ENCODE measurements at places on chromosomes 5 and 9.

- no peak for DNase-seq
Observed at GRCh38 chr9:101674165-101674564, 64.3 kb downstream of the GRIN3A start.

GRCh38 chr5:115068239-115069086 lies 101.2 kb downstream of the TRIM36 start:
- DNase-seq, result no peak

DNA sequence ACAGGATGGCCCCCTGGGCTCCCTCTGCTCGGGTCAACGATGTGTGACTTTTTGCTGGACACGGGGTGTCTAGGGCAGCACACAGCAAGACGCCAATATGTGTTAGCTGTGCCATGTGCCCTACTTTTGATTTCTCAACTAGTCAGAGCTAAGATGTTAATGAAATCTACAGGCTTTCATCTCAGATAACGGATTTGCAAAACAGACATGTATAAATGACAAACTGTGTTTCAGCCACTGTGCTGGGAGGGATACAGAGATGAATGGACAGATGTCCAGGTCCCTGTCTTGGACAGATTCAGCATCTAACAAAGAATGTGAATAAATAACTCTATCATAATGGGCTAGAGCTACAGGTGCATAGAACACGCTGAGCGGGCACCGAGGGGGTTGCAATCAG lies 160.2 kb upstream of the LHFPL2 start:
- no peak for DNase-seq

DNA sequence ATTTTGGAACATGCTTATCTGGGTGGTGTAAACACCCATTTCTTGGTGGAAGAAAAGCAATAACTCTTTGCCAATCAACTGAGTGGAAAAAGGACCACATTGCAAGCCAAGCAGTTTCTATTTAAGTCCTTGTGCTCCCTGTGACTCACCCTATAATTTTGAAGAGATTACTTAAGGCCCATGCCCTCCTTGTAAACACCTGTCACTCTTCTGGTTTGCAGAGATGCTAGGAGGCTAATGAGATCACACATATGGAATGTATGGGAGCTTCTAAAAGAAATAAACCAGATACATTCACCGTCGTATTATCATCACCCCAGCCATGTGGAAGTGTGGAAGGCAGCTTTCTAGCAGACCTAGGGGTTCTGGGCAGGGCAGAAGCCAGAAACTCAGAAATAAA lies 337.1 kb downstream of the GADD45G start:
- no peak for DNase-seq

DNA sequence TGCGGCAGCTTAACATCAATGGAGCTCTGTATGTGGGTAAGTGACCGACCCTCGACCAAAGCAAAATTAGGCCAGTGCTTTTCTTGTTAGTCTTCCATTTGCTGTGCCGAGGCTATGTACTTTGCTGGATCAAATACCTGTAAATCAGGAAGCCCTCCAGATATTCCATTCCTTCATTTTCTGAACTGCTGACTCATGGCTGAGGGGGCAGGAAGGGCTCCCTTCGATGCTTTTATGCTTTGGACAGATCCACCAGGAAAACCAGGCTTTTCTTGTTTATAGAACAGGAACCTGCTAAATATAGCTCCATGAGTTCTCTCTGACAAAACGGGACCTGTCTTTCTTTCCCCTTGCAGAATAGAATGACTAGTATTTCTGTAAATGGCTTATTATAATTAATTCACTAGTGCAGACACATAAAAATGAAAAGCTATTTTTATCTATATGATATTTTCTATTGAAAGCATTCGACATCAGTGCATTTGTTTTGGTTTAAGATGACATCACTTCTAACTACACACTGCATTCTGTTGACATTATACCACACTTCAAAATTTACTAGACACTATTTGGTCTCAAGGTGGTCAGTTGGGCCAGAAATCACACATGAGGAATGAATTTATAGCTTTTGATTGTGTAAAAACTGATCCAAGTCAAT lies 93.3 kb downstream of the LIFR start:
- no peak for DNase-seq

- no peak for DNase-seq
Observed at GRCh38 chr9:37466037-37466709, 923 bp upstream of the ZBTB5 start.

GRCh38 chr5:111453295-111453694 lies 59.0 kb downstream of the STARD4 start:
- no peak for DNase-seq

DNA sequence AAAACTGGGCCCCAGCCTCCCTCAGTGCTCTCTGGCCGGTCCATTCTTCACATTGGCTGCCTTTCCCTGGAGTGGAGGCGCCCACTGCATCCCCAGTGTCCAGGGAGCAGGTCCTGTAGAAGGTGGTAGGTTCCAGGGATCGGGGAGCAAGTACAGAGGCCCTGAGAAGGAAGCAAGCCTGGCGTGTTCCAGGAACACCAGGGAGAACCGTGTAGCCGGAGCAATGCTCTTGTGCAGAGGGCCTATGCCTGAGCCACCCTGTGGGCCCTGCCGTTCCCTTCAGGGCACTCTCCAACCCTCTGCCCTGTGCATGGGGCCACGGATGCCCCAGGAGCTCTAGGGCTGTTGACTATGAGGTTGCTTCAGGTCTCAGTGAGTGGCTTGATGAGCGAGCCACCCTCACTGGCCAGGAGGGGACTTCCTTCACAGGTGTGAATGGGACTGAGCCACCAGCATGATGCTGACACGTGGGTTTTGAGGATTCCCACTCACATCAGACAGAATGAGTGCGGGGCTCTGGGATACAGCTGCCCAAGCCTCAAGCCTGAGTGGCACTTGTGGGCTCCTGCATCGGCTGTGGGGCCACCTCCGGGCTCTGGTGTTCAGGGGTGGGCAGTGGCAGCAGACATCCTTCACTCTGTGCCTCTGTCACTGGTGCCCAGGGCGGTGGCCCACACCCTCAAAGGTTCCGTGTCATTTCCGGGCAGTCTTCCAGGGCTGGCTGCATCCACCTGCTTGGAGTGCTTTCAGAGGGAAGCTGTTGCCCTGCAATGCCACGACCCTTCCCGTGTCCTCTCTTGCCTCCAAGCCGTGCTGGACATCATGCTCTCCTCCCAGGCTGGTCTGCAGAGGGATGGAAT lies 54.4 kb downstream of the ADAMTS2 start:
- DNase-seq, result no peak

DNA sequence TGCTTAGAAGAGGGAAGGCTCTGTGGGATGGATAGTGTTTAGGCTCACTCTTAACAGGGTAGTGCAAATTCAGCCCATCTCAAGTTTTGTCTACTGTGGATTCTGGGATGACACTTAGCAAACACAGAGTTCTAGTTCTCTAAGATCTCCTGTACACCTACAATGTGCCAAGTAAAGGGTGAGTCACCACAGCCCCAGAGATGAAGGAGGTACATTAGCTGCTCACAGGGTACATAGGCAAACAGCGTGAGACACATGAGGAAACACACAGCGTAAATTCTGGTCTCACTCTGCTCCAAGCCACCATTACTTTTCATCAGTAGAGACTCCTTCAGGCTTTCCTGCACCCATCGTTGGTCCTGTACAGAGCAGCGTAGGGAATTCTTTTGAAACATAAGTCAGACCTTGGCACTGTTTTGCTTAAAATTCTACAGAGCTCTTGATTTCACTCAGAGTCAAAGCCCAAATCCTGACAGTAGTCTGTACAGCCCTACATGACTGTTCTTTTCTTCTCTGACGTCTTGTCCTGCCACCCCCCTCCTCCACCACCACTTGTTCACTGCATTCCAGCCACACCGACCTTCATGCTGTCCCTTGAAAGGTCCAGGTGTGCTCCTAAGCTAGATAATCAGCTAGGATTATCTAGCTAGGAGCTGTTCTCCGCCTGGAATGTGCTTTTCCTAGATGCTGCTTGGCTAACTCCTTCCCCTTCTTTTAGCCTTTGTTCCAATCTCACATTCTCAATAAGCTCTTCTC lies 8.7 kb downstream of the ASTN2 start:
- no peak for DNase-seq

DNA sequence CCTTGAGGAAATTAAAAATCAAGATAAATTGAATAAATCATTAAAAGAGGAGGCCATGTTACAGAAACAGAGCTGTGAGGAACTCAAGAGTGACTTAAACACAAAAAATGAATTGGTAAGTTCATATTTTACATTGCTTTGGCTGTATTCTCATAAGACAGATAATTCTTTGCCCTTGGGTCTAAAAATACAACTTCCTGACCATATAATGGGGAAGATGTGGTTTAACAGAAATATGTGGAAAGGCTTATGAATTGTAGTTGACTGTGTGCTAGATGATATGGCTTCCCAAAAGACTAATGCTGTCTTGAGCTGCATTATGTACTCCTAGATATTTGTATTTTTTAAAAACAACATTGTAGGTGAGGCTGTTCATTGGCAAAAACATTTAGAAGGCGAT lies 33.1 kb downstream of the CNTRL start:
- DNase-seq, result no peak

DNA sequence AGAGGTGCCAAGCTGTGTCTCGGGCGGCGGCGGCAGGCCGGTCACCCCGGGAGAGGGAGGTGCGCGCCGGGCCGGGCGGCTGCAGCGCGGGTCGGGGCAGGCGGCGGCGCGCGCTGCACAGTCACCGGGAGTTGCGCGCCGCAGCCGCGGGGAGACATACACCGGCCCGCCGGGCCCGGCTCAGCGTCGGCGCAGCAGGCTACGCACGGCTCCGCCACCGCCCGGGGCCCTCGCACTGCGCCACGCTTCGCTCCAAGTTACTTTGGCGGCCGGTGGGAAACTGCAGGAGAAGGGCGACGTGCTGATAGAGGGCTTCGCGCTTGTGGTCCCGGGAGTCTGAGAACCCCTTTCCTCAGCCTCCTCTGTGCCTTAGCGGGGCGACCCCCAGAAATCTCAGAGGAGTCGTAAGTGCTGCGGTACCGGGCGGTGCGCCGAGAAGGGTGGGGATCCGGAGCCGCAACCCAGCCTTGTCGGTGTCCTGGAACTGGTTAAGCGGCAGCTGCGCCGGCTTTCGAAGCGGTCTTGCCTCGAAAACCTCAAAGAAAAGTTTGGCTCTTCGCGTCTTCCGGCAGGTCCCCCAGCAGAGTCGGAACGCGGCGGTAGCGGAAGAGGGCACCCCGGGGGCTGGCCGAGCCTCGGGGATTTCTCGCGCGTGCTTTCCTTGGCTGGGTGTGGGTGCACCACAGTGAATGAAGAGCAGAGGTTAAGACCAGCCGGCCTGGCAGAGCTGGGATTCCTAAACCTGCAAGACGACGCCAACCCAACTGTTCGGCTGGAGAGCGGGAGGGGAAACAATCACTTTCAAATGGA lies at the start of gene EFNA5:
TSS of gene EFNA5 (minus strand) at position 6 of the 810 bp plus-strand sequence.
- no peak for DNase-seq

GRCh38 chr5:142834504-142834903 lies 64.3 kb downstream of the ARHGAP26 start:
- DNase-seq, result no peak
